ENCODE measurements at places on chromosomes 16 and 17. TPM values are rescaled to one million over a fixed set of nuclear protein-coding genes. Genes with fewer than 3 reads are reported as not detected.

DNA sequence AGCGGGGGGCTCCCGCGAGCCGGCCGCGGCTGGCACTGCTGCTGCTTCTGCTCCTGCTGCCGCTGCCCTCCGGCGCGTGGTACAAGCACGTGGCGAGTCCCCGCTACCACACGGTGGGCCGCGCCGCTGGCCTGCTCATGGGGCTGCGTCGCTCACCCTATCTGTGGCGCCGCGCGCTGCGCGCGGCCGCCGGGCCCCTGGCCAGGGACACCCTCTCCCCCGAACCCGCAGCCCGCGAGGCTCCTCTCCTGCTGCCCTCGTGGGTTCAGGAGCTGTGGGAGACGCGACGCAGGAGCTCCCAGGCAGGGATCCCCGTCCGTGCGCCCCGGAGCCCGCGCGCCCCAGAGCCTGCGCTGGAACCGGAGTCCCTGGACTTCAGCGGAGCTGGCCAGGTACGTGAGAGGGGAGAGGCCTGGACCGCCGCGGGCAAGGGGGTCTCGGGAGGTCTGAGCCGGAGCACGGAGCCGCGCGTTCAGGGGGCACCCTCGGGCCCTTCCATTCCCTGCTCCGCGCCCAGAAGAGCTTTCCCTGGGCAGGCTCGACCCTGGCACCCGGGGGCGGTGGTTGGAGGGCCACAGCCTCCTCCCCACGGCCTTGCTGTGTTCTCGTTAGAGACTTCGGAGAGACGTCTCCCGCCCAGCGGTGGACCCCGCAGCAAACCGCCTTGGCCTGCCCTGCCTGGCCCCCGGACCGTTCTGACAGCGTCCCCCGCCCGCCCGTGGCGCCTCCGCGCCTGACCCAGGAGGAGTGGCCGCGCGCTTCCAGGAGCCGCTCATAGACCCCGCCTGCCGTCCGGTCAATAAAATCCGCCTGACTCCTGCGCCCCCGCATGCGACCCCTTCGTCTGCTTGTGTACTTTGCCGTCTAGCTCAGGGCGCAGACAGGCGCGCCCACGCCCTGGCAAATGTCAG is 591 bp downstream of the NPW start:
- DNase-seq = no peak

The TBC1D3H gene
- not detected for total RNA-seq

DNA sequence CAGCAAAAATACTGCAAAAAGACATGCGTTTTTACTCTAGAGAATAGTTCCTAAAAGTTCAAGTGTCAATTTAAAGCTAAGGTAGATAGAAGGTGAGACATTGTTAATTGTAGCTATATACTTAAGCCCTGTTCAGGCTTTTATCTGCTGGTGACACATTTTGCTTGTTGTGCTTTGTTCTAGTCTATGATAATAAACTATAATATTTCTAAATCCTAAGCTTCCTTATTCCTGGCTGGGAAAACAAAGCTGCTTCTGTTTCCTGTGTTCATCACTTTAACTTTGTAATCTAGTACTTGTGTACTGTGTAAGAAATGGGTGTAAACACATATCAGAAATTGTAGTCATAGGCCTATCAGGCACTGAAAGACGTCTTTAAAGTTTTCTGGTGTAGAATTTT is 77.3 kb downstream of the EFCAB13 start:
- DNase-seq = no peak

DNA sequence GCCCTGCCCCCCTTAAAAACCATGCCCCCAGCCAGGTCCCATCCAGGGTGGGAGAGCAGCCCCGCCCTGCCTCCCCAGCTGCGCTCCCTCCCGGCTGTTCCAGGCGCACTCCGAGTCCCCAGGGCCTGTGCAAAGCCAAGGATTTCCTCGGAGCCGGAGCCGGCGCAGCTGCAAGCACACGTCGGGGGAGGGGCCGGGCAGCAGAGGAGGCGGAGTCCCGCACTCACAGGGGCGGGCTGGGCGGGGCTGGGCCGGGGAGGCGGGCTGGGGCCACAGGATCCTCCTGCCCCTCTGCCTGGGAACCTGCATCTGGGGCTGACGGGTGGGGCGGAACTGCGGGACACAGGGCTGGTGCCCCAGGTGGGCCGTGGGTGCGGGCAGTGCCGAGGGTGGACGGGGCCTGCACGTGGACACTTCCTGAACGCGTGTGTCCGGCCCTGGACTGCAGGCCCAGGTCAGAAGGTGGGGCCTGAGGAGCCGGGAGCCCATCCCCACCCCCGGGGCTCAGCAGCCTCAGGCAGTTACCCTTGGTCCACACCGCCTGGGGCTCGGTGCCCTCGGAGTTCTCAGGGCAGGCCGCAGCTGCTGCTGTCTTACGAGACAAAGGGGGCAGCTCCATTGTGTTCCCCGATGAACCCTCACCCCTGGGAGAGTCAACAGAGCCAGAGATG is 24.0 kb upstream of the SSTR5 start:
- no peak for DNase-seq

The ALDH3A1 gene
- total RNA-seq = not detected

DNA sequence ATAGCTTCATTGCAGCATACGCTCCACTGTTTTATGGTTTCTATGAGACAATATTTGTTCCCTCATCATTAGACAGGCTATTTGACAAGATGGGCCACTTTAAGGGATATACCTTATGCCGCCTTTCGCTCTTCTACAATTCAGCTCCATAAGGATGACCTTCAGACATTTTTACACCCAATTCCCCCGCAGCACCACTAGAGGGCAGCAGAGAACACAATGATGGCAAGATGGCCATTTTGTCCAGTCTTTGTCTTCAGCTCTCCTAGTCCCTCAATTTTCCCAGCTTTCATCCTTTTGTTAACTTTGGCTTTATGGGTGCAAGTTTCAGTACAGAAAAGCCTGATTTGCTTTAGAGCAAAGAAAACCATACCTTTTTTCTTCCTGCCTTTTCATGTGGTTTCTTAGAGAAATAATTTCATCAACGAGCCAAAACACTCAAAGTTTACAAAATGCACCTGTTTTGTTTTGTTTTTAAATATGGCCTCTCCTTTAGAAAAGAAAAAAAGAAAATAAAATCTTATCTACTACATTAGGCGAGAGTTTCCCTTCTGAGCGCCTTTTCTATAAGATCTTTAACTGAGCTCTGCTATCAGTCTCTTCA is 355.3 kb downstream of the TOX3 start:
- DNase-seq = peak; percentile 52

DNA sequence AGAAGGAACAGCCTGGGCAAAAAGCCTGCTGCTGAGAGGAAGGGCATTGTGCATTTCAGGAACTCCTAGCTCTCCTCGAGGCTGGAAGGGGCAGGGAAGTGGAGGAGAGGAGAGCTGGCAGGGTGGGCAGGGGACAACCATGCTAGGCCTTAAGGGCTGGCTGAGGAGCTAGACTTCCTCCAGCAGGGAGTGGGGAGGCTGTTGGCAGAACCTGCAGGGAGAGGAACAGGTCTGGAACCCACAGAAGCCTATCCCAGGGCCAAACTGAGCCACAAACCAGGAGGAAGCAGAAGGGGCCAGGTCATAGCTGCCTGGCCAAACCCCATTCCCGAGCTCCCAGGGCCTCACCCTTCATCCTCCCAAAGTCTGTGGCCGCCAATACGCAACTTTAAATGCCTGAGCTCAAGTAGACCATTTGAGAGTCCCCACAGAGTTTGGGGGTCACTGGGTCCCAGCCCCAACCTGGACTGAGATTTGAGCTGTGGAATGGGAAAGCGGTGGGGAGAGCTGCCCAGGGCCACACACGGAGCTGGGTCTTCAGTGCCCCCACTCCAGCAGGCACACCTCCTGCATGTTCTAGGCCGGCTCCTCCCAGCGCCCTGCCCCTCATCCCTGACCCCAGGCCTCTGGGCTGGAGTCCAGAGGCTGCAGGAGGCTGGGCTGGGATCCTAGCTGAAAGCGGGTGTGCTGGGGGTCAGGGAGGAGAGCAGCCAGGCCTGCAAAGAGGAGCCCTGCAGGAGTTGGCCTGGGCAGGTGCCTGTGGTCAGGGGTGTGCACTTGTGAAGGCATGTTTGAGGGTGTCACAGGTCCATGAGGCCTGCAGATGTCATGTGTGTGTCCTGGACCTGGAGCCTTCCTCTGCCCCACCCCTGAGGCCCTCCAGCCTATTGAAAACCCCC is 4.5 kb downstream of the CDH5 start:
- no peak for DNase-seq

- no peak for DNase-seq
Measured at GRCh38 chr16:47713225-47713595, 252.1 kb downstream of the PHKB start.

All from CD4-positive, CD25-positive, alpha-beta regulatory T cell (primary cell).